ENCODE measurements at places on chromosomes 7 and 10.

GRCh38 chr10:96073722-96074121 is 30.3 kb downstream of the CCNJ start:
- DNase-seq, result no peak

DNA sequence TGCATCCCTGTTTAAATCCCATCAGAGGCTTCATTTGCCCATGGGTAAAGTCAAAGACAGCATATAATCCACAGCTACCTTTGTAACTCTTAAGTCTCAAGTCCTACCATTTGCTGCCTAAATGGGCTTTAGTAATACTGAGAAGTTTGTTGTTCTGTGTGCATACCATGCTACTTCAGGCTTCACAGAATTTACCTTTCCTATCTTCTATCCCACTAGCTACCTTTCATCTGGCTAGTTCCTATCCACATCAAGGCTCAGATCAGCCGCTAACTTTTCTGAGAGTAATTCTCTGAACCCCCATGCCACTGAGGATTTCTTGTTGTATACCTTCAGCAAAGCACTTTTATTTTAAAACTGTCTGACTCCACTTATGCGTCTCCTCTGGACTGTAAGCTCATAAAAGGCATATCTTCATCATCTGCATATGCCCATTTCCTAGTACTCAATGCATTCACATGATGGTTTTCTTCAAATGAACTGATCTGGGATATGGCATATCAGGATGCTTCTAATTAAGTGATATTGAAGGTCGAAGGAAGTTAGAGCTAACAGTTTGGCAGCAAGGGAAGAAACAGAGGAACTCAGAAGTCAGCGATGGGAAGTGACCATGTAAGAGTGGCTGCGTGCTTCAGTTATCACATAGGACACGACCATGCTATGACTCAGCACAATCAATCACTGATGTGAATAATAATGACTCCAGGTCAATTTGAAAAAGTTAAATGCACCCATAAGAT is 283.9 kb upstream of the DKK1 start:
- DNase-seq, result no peak

DNA sequence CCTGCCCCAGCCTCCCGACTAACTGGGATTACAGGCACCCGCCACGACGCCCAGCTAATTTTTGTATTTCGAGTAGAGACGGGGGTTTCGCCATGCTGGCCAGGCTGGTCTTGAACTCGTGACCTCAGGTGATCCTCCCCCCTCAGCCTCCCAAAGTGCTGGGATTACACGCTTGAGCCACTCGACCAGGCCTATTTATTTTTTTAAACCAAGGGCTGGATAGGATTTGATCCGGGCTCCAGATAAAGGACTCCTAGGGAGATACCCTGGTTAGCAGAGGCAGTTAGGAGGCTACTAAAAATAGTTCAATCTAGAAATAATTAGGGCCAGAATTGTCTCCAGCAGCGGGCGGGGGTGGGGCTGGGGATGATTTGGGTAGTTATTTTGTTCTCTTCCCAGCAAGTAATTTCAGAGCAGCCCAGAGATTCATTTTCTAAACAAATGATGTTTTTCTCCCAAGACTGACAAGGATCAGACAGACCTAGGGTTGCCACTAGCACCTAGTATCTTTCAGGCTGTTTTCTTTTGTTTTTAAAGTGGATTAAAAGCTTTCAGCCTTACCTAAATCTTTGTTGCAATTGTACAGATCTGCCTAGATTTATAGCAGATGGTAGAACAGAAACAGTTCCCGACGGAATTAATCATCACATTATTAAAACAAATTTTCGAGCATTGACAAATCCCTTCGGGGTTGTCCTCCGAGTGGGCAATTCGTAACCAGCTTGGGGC is 859 bp upstream of the SMC3 start:
- peak; percentile 61 for DNase-seq

GRCh38 chr10:70567603-70568002 is 34.9 kb downstream of the PRF1 start:
- DNase-seq, result no peak

- DNase-seq, result peak; percentile 64
Measured at GRCh38 chr7:67620216-67620933, 623.7 kb downstream of the TYW1 start.

GRCh38 chr7:48102530-48102929 is 13.5 kb downstream of the UPP1 start:
- DNase-seq, result no peak

DNA sequence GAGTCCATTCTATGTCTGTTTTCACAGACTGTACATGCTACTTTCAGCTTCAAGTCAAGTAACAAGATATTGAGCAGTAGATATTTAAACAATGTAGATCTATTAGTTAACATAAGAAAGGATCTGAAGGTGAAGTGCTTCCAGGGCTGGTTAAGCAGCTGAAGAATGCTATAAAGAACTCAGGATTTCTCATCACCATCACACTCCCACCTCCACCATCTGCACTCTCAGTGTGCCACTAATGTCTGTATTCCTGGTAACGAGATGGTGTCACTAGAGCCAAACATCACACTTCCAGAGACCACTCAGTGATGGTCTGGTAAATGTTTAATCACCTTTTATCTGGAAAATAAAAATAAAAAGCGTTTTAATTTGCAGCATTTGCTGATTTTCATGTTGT is 224.0 kb upstream of the FERD3L start:
- DNase-seq, result no peak

DNA sequence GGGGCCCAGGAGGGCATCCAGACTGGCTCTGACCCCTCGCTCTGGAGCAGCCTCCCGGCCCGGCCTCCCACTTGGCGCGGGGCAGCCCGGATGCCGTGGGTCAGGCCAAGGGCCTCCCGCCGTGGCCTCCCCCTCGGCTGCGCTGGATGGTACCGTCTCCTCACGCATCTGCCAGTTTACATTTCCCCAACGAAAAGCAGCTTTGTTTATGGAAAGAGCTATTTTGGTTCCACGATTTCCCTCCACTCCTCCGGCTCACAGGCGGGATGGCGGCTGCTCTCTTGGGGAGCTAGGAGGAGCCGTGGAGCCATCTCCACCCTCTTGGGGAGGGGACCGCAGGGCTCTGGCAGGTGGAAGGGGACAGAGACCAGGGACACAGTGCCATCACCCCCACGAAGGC is 93.2 kb upstream of the MYL10 start:
- no peak for DNase-seq

DNA sequence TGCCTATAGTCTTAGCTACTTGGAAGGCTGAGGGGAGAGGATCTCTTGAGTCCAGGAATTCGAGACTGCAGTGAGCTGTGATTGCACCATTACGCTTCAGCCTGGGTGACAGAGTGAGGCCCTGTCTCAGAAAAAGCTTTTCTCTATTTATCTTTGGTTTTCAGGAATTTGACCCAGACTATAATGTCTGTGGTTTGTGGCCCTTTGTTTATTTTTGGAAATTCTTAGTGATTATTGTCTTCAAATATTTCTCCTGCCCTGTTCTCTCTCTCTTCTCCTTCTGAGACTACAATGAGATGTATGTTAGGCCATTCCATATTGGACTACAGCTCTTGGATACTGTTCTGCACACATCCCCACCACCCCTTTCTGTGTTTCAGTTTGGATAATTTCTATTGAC is 4.7 kb downstream of the MUC12 start:
- DNase-seq, result no peak

DNA sequence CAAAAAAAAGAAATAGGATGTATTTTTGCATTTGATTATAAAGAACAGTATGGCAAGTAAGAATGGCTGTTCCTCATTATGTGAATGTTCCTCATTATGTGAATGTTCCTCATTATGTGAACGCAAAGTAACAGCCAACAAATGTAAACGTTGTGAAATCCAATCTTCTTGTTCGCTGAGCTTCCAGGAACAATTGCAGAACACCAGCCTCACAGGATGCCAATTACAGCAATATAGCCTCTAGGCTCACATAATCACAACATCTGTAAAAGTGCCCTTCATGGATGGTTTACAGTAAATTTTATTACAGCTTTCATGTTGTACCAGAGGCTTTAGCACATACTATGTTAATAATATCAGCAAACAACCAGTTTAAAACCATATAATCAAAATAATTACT is 71.6 kb downstream of the THSD7A start:
- DNase-seq, result peak; percentile 19

DNA sequence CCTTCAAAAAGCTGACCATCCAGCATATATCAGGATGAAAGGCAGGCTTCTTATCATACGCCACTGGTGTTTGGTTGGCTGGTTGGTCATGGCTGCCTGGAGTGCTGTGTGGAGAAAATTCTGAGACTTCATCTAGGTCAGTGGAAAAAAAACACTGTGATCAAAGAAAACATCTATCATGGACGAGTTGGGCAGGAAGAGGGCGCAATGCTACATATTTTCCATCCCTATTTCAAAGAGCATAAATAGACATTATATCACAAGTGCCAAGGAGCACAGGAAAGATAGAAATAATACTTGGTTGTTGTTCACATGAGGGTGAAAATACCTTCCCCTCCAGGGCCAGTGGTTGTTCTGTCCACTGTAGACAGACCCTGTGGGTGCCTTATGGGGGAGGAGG is 128.4 kb upstream of the PLPP4 start:
- DNase-seq, result no peak

- DNase-seq, result no peak
Measured at GRCh38 chr10:35015843-35016408, 74.2 kb downstream of the CUL2 start.

DNA sequence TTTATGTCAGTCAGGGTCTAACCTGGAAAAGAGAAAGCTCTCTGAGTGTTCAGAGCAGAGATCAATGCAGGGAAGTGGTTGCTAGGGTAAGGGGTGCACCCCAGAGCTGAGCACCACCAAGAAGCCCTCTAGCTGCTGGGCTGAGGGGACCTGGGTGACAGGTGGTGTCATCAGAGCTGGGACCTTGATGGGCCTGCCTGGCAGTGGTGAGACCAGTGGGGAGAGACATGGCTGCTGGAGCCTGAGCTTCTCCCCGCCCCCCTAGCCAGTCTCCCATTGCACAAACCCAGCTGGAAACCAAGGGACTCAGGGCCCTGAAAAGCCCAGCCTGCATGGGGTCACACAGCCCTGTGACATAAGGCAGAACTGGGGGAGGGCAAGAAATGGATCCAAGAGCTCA is 49.1 kb upstream of the OSBPL3 start:
- DNase-seq, result no peak

GRCh38 chr7:45712057-45712689 is 138.0 kb downstream of the ADCY1 start:
- no peak for DNase-seq

GRCh38 chr7:140146574-140146973 is 30.2 kb downstream of the KDM7A start:
- no peak for DNase-seq

- DNase-seq, result no peak
Measured at GRCh38 chr10:36573246-36573645, 552.2 kb upstream of the ANKRD30A start.

GRCh38 chr10:108374991-108375390 is 1210.5 kb upstream of the SORCS1 start:
- no peak for DNase-seq
